RPMI7951 (cell line): ENCODE measurements at places on chromosomes 2 and 18. TPM values are rescaled to one million over a fixed set of nuclear protein-coding genes. Genes with fewer than 3 reads are reported as not detected.

GRCh38 chr2:225615514-225615913 lies 216.0 kb downstream of the NYAP2 start:
- no peak for DNase-seq

DNA sequence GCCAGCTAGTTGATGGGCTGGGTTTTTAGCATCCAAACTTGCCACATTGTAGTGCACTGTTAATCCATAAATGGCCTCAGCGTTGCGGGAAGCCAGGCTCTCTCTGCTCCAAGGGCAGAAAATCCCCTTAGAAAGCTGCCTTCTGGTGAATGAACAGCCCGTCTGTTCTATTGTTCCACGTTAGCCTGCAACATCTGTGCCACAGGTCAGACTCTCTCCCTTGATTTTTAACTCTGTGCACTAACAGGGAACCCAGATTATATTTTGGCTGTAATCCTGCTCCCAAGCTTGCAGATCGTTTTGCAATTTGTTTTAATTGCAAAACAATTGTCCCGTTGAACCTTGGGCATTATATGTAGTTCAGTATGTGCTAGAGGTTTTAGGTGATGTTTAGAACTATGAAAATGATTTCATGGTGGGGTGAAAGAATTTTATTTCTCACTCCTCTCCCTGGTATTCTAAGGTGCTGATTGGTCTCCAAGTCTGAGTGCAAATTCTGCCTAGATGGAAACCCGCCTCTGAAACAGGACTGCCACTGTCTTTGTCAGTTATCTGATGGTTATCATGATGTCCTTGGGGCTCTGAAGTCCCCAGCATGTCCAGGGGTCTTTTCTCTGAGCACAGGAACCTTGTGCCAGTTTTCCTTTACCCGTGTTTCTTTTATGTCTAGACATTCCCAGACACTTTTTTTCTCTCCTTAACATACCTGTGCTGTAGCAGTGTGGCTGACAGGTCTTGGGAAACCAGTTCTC lies 106.6 kb downstream of the MAP4K4 start:
- no peak for DNase-seq

DNA sequence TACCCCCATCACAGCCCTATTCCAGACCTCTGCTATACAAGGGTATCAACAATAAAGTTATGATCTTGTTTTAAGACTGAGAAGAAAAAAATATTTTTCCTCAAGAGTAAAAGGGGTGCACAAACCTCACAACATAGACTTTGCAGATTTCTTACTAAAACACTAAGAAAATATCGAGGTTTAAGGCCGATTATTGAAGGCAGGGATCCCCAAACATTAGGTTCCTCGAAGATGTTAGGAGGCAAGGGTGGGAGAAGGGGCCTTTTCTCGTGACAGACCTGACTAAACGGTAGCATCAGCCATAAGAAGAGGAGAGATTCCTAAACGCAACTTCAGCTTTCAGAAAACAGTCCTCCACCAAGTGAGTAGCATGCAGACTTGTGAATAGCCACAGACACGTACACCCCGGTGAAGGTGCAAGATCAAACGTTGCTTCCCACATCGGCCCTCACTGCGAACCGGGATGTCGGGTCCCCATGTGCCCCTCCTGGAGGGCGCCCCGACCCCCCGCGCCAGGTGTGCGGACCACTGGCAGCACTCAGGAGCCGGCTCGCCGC lies 678 bp downstream of the PIAS2 start:
- peak; percentile 37 for DNase-seq

- no peak for DNase-seq
Measured at GRCh38 chr18:49342690-49343089, 117.8 kb downstream of the DYM start.

Gene PREPL
- 45.4 and 53.3 TPM in 2 replicates for total RNA-seq

GRCh38 chr2:9480157-9480556 lies 5.8 kb downstream of the IAH1 start:
- no peak for DNase-seq

Gene LYPD6
- total RNA-seq: 16.1 and 19.5 TPM in 2 replicates

Gene TANC1
- 19.3 and 24.4 TPM in 2 replicates for total RNA-seq

Gene DAPL1
- 1.2 TPM in 1 of 2 replicates, not detected in the other for total RNA-seq

- DNase-seq: no peak
Measured at GRCh38 chr18:62109676-62110075, 77.2 kb downstream of the PIGN start.

GRCh38 chr2:146734042-146734820 lies 1110.6 kb upstream of the ACVR2A start:
- DNase-seq: peak; percentile 39

DNA sequence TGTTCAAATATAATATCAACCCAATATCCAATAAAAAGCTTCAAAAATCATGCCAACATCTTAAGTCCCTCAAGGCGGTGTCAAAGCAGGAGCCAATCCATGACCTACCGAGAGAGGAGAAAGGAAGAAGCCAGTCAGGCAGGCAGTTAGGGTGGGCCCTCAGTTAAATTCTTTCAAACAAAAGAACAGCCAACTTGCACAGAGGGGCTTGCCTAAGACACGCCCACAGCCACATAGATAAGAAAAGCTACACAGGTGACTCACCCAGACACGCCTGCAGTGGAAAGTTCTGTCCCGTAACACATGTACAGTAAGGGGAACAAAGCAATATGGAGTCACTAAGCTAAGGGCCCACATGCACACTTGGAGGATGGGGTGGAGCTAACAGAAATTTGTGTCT lies 61.3 kb downstream of the SP110 start:
- DNase-seq: no peak

Gene SLC4A3
- total RNA-seq: 2.8 and 3.0 TPM in 2 replicates

DNA sequence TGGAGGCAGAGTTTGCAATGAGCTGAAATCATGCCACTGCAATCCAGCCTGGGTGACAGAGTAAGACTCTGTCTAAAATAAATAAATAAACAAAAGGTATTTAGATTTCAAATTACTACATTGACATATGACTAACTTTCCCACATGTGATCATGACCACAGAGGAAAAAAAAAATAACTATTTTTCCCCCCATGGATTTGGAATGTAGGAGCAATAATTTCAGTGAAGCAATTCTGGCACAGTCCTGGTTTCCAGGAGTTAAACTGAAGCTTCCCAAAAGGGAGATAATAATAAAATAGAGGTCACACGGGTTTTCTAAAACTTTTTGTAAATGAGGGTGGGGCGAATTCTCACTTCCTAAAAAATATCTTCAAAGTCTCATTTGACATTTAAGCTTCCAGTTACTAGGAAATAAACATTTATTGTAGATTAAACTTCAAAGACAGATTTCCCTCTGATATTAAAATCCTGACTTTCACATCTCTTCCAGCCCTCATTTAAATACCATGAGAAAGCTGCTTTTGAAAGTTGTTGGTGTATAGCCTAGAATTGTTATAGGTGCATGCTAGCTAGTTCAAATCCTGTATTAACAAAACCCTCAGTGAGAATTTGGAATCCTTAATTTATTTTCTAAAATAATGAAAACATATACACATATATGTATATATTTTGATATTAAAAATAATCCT lies 20.7 kb downstream of the SLC19A3 start:
- no peak for DNase-seq

DNA sequence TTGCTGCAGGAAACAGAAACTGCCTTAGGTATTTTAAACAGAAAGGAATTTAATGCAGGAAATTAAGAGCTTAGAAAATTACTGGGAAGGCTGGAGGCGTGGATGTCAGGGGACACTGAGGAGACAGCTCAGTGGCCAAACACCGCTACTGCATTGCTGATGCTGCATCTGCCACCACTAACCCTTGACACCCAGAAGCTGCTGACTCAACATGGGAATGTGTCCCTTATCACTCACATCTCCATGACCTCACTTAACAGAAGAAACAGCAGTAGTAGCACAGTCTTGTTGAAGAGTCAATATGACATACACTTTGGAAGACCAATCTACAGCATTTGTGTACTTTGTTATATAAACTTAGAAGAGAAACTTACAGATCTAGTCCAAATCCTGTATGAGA lies 906.1 kb downstream of the SLC4A3 start:
- DNase-seq: peak; percentile 90

DNA sequence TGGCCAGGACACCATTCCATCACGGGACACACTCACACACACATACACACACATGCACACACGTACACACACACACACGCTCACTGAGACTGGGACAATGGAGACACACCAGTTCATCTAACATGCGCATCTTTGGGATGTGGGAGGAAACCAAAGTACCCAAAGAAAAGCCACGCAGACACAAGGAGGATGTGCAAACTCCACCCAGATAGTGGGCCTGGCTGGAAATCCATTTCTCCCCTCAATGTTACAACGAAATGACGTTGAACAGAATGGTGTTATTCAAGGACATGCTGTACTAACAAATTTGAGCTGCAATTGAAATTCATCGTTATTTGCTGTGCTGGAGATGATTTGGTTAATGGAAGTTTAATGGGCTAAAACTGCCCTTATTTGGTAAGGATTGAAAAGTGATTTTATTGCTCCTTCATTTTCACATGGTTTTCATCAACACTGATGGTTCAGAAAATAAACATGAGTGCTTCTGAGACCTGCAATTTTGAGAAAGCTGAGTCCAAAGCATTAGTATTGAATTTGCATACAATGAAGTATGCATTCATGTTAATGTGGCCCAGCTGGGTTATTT lies 110.0 kb downstream of the KCNE4 start:
- DNase-seq: no peak

Gene TMEFF2
- total RNA-seq: 0.10 and 0.12 TPM in 2 replicates

Gene MALT1
- total RNA-seq: 35.8 and 45.7 TPM in 2 replicates

Gene FAM228A
- total RNA-seq: 0.29 and 0.36 TPM in 2 replicates

Gene SFTPB
- total RNA-seq: not detected in 2 replicates

- DNase-seq: peak; percentile 24
Measured at GRCh38 chr2:72538486-72538885, 287.3 kb downstream of the EXOC6B start.

GRCh38 chr18:61470031-61470674 lies 136.9 kb downstream of the CDH20 start:
- DNase-seq: no peak

DNA sequence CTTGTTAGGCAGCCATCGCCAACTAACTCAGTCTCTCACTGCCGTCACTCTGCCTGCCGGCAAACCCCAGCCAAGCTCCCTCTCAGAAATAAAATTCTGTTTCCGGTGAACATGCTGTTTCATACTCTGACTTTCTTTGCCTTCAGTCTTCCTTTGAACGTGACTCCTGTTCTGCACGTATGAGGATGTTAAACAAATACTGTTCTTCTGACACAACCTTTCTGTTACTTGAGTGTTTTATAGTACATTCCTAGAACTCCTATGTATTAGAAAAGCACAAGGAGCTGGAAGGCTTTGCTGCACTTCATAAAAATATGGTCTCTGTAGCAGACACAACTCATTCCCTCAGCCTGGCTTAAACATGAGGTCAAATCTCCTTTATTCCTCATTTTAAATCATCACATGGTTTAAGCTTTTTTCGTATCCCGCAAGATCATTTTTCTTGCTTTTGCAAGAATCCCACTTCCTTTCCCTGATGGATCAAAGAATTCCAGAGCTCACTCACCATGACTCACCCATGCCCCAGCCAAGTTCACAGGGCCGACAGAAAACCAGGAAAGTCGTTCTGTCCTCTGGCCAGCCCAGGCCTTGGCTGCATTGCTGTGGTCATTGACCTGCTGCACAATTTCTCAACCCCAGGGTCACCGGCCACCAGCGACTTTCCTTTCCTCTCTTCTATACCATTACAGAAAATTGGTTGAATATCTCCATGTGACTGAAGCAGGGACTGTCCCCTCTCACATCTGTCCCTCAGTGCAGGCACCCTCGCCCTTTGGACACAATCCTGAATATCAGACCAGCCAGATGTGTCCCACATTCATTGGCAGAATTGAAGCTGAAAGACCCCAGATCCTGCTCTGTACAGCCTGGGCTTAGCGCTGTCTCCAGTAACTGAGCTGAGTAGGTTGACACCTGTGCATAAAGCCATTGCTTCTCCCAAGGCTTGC lies 183.1 kb upstream of the ARL4C start:
- peak; percentile 100 for DNase-seq

DNA sequence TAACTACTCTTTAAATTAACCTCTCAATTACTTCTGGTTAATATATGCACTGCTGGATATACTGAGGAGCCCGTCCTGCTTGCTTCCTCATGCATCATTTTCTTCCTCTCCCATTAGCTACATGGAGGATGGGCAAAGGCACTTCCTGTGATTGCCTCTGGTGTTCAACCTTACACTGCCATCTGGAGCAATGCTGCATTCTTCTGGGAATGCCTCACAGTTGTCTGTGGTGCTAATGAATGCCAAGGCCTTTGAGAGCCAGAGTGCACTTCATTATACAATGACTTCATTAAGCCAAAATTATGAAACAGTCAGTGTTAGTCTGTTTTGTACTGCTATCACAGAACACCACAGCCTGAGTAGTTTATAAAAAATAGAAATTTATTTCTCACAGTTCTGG lies 134.8 kb upstream of the DOCK10 start:
- peak; percentile 83 for DNase-seq

GRCh38 chr18:74479486-74480148 lies 16.5 kb upstream of the CNDP2 start:
- DNase-seq: no peak

Gene MOGAT1
- total RNA-seq: 0.24 and 0.29 TPM in 2 replicates

Gene G6PC2
- total RNA-seq: not detected in 2 replicates

GRCh38 chr18:61963705-61964104 lies 70.9 kb upstream of the RNF152 start:
- DNase-seq: peak; percentile 37

- DNase-seq: no peak
Measured at GRCh38 chr2:95700519-95700918, 108.7 kb downstream of the TRIM43 start.

DNA sequence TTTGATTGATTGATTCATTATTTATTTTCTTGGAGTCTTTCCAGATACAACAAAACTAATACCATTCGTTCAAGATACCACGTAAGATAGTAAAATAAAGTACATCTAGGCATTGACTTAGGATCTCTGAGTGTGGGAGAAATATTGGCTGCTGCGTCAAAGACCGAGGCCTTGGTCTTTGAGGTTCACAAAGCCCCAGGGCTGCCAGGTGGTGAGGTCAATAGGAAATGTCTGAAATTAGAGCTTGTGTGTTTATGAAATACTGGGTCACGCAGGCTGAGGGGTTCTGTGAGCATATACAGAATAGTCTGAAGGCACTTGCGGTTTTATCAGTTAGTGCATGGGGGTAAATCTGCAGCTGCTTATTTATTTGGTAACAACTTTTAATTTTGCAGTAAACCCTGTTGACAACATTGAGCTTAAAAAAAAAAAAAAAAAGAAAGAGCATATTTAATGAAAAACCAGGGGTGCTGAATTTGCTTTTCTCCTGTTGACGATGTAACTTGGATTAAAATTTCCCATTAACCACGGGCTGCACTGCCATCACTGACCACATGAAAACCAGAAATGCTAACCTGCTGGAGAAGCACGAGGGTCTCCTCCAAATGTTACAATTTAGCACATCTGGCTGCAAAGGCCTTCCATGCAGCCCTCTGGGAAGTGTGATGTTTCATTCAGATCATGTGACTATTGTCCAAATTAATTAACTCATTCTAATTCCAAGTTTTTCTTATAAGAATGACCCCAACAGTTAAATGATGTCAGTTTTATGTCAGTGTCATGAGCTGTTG lies 27.1 kb upstream of the SERPINB12 start:
- DNase-seq: no peak

DNA sequence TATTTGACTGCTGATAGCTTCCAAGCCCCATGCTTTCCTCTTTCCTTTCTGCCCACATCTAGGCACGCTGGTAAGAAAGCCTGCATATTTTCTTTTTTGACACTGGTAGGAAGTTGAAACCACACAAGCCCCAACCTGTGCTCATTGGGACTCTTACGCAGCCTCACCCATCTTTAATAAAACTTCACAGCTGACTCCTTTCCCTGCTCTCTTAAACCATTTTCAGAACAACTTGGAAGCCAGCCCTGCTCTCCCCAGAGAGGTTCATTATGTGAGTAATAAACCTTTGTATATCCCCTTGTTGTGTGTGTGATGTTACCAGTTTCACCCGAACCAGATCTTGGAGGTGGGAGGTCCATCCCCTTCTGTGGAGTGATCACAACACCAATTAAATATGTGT lies 268.4 kb downstream of the GPD2 start:
- no peak for DNase-seq
